ENCODE measurements at places on chromosomes 7 and 10. TPM values are rescaled to one million over a fixed set of nuclear protein-coding genes. Genes with fewer than 3 reads are reported as not detected.

STRIP2 gene
- total RNA-seq, result 10.9 TPM

SEMA3D gene
- total RNA-seq, result 12.1 TPM

ZC3HAV1L gene
- total RNA-seq, result 8.5 TPM

ARHGEF35 gene
- 0.51 TPM for total RNA-seq

ANKRD1 gene
- under 0.01 TPM for total RNA-seq

HTR7 gene
- total RNA-seq, result 0.77 TPM

CNNM1 gene
- 0.66 TPM for total RNA-seq

PRDX3 gene
- total RNA-seq, result 144 TPM

ANKRD26 gene
- 11.7 TPM for total RNA-seq

C10orf67 gene
- under 0.01 TPM for total RNA-seq

CDK1 gene
- total RNA-seq, result 13.9 TPM

HMX2 gene
- not detected for total RNA-seq

MYL10 gene
- total RNA-seq, result not detected

FGFBP3 gene
- 0.50 TPM for total RNA-seq

MSS51 gene
- total RNA-seq, result 1.5 TPM

ZNF33B gene
- total RNA-seq, result 7.8 TPM

PPP1R3C gene
- 94.5 TPM for total RNA-seq

RGR gene
- total RNA-seq, result not detected

C10orf105 gene
- total RNA-seq, result under 0.01 TPM

RNF133 gene
- total RNA-seq, result 0.50 TPM

PI4K2A gene
- 26.6 TPM for total RNA-seq

TUBGCP2 gene
- total RNA-seq, result 51.6 TPM

SMIM30 gene
- 71.0 TPM for total RNA-seq

NSUN6 gene
- total RNA-seq, result 11.8 TPM

ADARB2 gene
- not detected for total RNA-seq

KAZALD1 gene
- total RNA-seq, result 14.4 TPM

MSMB gene
- total RNA-seq, result not detected

RELN gene
- total RNA-seq, result 0.33 TPM

IL6 gene
- total RNA-seq, result 22.1 TPM

SORBS1 gene
- 0.26 TPM for total RNA-seq

C1QL3 gene
- not detected for total RNA-seq

ZNF117 gene
- total RNA-seq, result 5.6 TPM

OR2A7 gene
- 0.50 TPM for total RNA-seq

MLXIPL gene
- total RNA-seq, result 0.51 TPM

SFTPD gene
- not detected for total RNA-seq

ZFAND2A gene
- total RNA-seq, result 18.7 TPM

MYO1G gene
- total RNA-seq, result under 0.01 TPM

ZNF398 gene
- total RNA-seq, result 7.3 TPM

TMEM196 gene
- total RNA-seq, result not detected

AZGP1 gene
- total RNA-seq, result not detected
